ENCODE measurements at places on chromosomes 12 and 14.

GRCh38 chr14:34678306-34678705 lies 36.1 kb downstream of the CFL2 start:
- DNase-seq: no peak

DNA sequence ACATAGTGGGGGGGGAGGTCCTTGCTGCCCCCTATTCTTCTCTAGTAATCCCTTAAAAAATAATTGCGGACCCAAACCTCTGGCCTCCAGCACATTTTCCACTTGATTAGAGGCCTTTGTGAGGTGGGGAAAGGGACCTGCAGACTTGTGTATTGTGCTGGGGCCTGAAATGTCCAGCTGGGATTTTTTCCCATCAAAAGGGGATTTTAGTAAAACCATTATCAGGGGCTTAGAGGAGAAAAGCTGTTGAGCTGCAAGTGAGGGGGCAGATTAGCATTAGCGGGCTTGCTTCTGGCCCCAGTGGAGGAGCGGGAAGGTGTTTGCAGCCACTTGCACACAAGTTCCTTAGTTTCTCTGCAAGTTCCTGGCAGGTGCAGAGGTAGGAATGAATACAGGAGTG lies 13.9 kb downstream of the FBXL14 start:
- no peak for DNase-seq

GRCh38 chr12:67927815-67928214 lies 61.4 kb upstream of the IFNG-AS1 start:
- no peak for DNase-seq

DNA sequence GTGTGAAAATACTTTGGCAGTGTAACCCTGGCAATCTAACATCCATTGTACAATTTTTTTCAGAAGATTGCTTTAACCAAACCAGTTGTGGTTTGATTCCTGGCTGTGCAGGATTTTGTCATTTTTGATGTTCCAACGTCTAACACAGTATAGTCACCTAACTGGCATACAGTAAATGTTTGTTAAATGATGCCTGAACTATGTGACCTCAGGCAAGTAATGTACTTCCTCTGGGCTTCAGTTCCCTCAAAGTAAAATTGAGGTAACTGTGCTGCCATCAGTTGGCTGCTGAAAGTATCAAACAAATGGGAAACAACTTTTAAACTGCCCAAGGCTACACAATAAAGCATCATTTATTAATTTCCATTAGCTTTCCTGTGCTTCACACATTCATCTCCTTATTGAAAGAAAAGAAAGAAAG lies 4.3 kb downstream of the TM7SF3 start:
- DNase-seq: no peak

DNA sequence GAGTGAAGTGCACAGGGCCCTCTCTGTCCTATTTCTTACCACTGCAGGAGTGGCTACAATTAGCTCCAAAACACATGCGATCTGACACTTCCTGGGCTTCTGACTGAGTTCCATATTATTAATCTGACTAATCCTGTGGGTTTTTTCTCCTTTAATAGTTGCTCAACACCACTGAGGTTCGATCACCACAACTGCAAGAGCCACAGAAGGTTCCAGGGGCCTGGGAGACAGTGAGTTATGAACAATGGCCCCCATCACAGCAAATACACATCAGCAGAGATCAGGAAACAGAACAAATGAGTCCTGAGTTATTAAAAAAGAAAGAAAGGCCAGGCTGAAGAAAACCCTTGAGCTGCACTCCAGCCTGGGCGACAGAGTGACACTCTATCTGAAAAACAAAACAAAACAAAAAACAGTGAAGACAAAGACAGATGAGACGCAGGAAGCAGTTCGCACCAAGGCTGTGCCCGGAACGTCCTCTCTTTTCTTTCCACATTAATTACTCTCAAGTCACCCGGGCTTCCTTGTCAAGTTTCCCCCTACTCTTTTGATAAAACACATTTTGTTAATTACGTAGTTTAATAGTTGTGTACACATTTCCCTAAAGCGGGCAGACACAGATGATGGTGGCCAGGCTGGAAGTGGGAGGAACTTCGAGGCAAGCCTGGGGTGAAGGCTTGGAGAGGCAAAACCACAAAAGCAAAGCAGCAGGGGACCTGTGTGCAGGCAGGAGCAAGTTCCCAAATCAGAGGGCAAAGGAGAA lies 42.7 kb downstream of the CDC42BPB start:
- no peak for DNase-seq

- no peak for DNase-seq
These were observed 108.8 kb upstream of the PTPRR start for GRCh38 chr12:71029302-71029701.

- DNase-seq: no peak
These were observed 72.1 kb upstream of the DIO3 start for GRCh38 chr14:101489092-101489760.

- DNase-seq: no peak
These were observed 47.8 kb upstream of the MED13L start for GRCh38 chr12:116325336-116325664.

All from activated T-cell treated with anti-CD3 and anti-CD28 coated beads for 4 hours (primary cell).